Activated CD4-positive, alpha-beta T cell treated with anti-CD3 and anti-CD28 coated beads, Interleukin-2, amount 10 ng/mL, durations not matched to agents 7 days and 5 days (primary cell): ENCODE measurements at places on chromosomes 2 and 18. TPM values are rescaled to one million over a fixed set of nuclear protein-coding genes. Genes with fewer than 3 reads are reported as not detected.

- peaks cover 20% of the 10 kb centered on the region for H3K4me1 ChIP-seq
- DNase-seq = no peak
- no peaks in the 10 kb centered on the region for H3K27me3 ChIP-seq
- H3K27ac ChIP-seq = no peak overlapping the region
- H3K4me3 ChIP-seq = no peak overlapping the region
Observed at GRCh38 chr2:15556311-15556930, 4.7 kb downstream of the NBAS start.

DNA sequence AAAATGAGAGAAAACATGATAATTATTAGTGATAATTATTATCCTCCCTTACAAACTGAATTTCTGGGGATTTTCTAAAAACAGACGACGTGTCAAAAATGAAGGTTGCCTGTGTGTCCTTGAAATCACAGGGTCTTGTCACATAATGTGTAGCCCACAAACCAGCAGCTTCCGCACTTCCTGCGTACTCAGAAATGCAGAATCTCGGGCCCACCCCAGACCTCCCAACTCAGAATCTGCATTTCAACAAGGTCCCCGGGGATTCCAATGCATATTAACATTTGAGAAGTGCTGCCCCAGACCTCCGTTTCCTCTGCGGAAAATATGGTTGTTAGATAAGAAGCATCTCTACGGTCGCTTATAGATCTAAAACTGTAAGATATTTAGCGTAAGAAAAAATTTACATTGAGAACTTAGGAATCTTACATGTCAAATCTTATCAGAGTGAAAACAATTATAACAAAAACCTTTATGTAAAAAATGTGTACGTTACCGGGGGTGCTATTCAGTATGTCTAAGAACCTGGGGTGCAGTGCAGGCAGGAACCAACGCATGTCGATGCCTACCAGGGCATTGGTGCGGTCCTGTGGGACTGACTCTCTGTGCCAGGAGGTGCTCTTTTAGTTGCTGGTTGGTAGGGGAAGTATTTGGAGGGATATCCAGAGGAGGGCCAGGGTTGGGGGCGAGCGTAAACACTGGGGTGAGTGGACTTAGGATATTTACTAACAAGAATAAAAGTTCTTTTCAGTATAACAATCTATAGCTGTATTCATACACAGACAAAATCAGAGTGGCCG, 15.2 kb downstream of the CDKL4 start:
- DNase-seq = peak; percentile 48
- H3K27me3 ChIP-seq = no peaks in the 10 kb centered on the region
- peaks cover 53% of the 10 kb centered on the region for H3K4me1 ChIP-seq
- peaks cover 9% of the 10 kb centered on the region for H3K36me3 ChIP-seq

Gene TTC32
- total RNA-seq = 24.9 TPM

Gene HOXD8
- not detected for total RNA-seq

DNA sequence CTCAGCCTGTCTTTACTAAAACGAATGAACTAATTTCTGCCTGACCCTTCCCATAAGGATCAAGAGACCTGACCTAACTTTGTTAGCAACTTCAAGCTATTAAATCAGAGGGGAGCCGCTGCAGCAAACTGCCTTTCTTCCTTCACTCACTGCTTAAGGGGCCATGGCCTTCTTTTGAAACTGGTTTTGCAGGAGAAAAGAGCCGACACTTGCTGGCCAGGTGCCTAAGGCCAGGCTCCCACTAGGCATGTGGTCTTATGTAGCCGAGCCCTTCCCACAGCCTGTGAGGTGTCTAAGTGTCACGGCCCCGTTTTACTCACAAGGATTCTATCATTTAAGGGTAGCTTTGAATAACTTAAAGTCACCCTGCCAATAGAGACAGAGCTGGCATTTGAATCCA, 130.8 kb downstream of the ZNF236 start:
- no peak overlapping the region for H3K4me3 ChIP-seq
- no peak for DNase-seq
- peaks cover 39% of the 10 kb centered on the region for H3K4me1 ChIP-seq
- H3K27me3 ChIP-seq = no peaks in the 10 kb centered on the region
- H3K27ac ChIP-seq = no peak overlapping the region

Gene RNMT
- 34.0 TPM for total RNA-seq

GRCh38 chr2:120990451-120990871, 254.8 kb downstream of the GLI2 start:
- no peak overlapping the region for H3K27ac ChIP-seq
- H3K4me3 ChIP-seq = no peak overlapping the region
- no peaks in the 10 kb centered on the region for H3K36me3 ChIP-seq

DNA sequence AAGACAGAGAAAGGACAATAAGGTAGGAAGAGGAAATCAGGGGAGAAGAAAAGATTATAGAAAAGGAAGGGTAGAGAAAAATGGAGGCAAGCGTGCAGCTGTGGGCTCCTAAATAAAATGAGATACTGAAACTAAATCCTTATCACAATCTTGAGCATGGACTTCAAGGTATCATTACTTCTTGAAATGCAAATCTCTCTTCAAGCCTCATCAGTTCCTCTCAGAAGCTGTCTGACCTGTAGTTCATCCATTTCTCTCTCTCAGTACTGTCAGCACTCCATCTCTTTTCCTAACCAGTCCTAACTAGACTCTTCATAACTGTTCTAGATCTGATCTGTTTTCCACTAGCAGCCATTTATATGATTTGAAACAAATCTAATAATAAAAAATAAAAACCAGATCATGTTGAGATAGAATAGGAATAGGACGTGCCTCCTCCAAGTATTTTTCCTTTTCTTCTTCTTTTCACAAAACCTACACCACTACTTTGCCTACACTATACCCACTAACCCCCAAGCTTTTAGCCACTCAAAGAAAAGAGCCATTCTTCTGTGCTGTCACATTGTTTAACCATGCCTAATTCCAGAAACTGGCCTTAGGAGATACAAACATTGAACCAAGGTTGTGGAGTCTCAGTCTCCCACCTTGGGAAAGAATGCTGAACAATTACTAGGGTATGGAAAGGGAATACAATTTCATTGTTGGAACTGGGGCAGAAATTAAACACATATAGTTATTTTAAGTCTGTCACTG, 21.1 kb downstream of the BABAM2 start:
- no peaks in the 10 kb centered on the region for H3K27me3 ChIP-seq
- H3K36me3 ChIP-seq = peaks cover 19% of the 10 kb centered on the region
- H3K27ac ChIP-seq = no peak overlapping the region
- no peak for DNase-seq
- peaks cover 15% of the 10 kb centered on the region for H3K4me1 ChIP-seq
- H3K4me3 ChIP-seq = no peak overlapping the region

DNA sequence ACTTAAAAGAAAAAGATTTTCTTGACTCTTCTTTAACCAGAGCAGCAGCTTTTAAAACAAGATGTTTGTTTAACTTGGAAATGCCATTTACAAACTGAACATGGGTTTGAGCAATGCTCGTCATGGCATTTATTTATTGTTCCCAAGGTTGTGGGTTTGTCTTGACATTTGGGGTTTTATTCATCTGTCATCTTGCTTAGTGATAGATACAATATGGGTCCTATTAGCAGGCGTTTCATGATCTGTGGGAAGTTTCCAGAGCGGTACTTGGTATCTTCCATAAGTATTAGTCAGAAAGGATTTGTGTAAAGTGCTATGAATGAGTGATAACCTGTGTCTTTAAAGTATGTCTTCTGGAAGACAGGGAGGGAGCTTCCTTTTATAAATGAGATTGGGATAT, 29.9 kb upstream of the MGAT5 start:
- peaks cover 15% of the 10 kb centered on the region for H3K36me3 ChIP-seq
- DNase-seq = no peak
- no peak overlapping the region for H3K4me3 ChIP-seq
- H3K27ac ChIP-seq = no peak overlapping the region
- no peaks in the 10 kb centered on the region for H3K27me3 ChIP-seq

DNA sequence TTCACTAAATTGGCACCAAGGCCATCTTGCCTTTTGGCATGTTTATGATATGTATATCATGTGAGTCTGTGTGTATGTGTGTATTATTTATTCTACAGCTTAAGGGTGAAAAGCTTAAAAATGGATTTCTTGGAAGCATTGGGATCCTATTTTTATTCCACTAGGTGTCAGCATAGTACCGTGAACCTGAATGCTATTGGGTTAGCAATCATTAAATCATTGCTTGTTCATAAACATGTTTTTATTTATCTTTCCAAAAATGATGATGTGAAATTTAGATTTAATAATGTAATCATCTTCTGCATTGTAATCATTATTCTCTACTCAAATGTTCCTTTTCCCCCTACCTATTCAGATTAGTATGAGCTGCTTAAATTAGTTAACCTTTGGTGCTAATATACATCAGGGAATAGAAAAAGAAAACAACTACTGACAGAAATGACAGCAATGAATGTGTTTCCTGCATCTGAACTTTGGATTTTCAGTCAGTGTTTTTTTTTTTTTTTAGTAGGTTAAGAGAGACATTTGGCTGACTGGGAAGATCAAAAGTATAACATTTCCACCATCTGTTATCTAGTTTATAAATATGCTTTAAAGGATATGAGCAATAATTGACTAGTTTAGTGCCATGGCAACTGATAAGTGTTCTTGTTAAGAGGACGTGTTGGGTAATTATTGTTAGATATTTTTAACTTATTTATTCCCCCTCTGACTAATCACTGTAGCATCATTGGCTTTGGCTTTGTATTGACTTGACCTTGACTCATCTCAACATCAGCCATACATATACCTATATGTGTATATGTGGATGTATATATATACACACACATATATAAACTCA, 14.1 kb upstream of the ZSWIM2 start:
- no peak overlapping the region for H3K4me3 ChIP-seq
- no peaks in the 10 kb centered on the region for H3K27me3 ChIP-seq
- no peaks in the 10 kb centered on the region for H3K36me3 ChIP-seq
- DNase-seq = no peak
- no peak overlapping the region for H3K27ac ChIP-seq

DNA sequence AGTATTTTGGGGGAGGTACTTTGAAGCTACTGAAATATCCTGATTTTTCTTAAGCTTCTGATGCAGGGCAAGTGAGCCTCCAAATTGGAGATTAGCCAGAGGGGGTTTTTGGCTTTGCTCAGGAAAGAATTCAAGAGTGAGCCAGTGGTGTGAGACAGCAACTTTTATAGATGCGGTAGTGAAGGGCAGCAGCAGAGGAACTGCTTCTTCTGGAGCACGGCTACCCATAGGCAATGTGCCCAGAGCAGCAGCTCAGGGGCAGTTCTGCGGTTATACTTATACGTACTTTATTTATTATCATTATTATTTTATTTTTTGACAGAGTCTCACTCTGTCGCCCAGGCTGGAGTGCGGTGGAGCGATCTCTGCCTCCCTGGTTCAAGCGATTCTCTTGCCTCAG, 19.8 kb upstream of the NT5DC4 start:
- no peak overlapping the region for H3K27ac ChIP-seq
- H3K27me3 ChIP-seq = peaks cover 25% of the 10 kb centered on the region
- no peak for DNase-seq
- no peak overlapping the region for H3K4me3 ChIP-seq
- H3K4me1 ChIP-seq = peaks cover 28% of the 10 kb centered on the region
- H3K36me3 ChIP-seq = no peaks in the 10 kb centered on the region

DNA sequence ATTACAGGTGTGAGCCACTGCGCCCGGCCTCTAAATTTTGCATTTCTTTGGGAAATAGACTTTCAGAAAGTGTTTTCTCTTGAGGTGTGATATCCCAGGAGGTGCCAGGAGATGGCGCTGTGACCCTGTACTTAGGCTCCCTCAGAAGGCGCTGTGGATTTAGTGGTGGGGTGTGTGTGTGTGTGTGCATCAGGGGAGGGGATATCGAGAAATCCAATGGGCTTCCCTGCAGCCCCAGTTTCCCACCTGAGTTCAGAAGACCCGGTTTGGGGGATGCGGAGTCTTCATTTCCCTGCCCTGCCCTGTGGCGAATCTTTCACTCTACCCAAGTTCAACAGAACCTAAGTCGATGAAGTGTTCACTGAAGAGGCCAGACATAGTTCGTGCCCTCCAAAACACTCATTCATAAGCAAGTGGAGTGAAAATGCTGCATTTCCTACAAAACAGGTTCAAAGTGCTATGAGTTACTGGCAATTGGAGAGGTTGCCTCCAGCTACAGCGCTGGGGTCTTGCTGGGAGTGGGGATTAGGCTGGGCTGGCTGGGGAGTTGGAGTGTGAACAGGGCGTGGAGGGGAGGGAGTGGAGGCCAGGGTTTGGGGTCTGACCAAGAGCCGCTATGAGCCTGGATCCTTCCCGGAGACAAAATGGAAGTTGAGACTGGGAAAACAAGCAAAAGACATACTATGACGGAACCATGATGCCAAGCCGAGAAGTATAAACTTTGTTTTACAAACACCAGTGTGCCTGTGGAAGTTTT, 6.5 kb upstream of the WNT6 start:
- H3K27ac ChIP-seq = no peak overlapping the region
- no peak overlapping the region for H3K4me3 ChIP-seq
- H3K36me3 ChIP-seq = peaks cover 3% of the 10 kb centered on the region
- H3K27me3 ChIP-seq = peaks cover 61% of the 10 kb centered on the region
- no peaks in the 10 kb centered on the region for H3K4me1 ChIP-seq
- peak; percentile 53 for DNase-seq

DNA sequence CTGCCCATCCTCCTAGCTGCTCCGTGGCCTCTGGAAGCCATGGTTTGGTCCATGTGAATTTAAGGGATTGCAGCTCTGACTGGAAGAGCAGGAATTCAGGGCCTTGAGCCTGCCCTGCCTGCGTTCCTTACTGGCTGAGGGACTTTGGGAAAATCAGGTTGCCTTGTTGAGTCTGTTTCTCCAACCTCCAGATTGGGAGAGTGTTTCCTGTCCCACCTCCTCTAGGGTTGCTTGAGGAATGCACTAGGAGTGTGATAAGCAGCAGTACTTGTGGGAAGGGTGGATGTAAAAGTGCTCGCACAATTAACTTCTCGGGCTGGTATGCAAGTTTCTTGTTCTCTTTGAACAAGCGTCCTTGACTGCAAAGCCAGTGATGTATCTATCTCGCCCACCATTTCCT, 84.4 kb upstream of the YWHAQ start:
- H3K27ac ChIP-seq = no peak overlapping the region
- DNase-seq = no peak
- no peaks in the 10 kb centered on the region for H3K36me3 ChIP-seq

DNA sequence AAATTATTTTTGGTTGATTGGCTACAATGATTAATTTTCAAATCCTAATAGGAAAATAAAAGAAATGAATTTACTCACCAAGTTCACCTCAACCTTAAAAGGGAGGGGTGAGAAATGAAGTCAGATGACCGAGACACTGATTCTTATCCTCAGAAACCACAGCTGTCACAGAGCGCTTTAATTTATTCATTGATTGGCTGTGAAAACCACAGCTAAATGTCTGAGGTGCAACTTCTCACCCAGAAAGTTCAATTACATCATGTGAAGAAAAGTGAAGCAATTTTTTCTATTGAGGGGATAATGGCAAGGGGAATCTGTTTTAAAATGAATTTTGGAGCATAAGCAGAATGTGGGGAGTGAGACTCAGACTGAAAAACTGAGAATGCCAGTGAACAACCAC, 128.4 kb downstream of the RNF152 start:
- no peaks in the 10 kb centered on the region for H3K36me3 ChIP-seq
- no peak for DNase-seq
- H3K4me3 ChIP-seq = no peak overlapping the region
- H3K27me3 ChIP-seq = peaks cover 28% of the 10 kb centered on the region

- H3K4me1 ChIP-seq = peaks cover 28% of the 10 kb centered on the region
- H3K4me3 ChIP-seq = no peak overlapping the region
- H3K27me3 ChIP-seq = peaks cover 2% of the 10 kb centered on the region
- no peak overlapping the region for H3K27ac ChIP-seq
- no peaks in the 10 kb centered on the region for H3K36me3 ChIP-seq
- DNase-seq = no peak
Observed at GRCh38 chr18:59918320-59918755, 18.5 kb downstream of the PMAIP1 start.

- H3K4me3 ChIP-seq = peak overlapping the region; percentile 49
- DNase-seq = peak; percentile 87
- H3K27me3 ChIP-seq = peaks cover 6% of the 10 kb centered on the region
- H3K4me1 ChIP-seq = peaks cover 51% of the 10 kb centered on the region
- H3K27ac ChIP-seq = peak overlapping the region; percentile 75
Observed at GRCh38 chr2:233990261-233990798, 60.2 kb upstream of the SPP2 start.
